ENCODE measurements at places on chromosomes 12 and 14. TPM values are rescaled to one million over a fixed set of nuclear protein-coding genes. Genes with fewer than 3 reads are reported as not detected.

KRT78 gene
- not detected for total RNA-seq

GRCh38 chr14:22483863-22484593, 105.0 kb downstream of the DAD1 start:
- DNase-seq = peak; percentile 16

TMEM63C gene
- not detected for total RNA-seq

- DNase-seq = no peak
These were observed 25.0 kb downstream of the MFAP5 start for GRCh38 chr12:8637666-8638065.

GRCh38 chr14:56813143-56813551, 2.9 kb upstream of the OTX2 start:
- DNase-seq = no peak

TAS2R20 gene
- total RNA-seq = 0.75 TPM

GRCh38 chr12:114041136-114041535, 75.0 kb upstream of the RBM19 start:
- DNase-seq = no peak
